Posterior cingulate gyrus (tissue), 11 donors: ENCODE measurements at places on chromosomes 5 and 9.

DNA sequence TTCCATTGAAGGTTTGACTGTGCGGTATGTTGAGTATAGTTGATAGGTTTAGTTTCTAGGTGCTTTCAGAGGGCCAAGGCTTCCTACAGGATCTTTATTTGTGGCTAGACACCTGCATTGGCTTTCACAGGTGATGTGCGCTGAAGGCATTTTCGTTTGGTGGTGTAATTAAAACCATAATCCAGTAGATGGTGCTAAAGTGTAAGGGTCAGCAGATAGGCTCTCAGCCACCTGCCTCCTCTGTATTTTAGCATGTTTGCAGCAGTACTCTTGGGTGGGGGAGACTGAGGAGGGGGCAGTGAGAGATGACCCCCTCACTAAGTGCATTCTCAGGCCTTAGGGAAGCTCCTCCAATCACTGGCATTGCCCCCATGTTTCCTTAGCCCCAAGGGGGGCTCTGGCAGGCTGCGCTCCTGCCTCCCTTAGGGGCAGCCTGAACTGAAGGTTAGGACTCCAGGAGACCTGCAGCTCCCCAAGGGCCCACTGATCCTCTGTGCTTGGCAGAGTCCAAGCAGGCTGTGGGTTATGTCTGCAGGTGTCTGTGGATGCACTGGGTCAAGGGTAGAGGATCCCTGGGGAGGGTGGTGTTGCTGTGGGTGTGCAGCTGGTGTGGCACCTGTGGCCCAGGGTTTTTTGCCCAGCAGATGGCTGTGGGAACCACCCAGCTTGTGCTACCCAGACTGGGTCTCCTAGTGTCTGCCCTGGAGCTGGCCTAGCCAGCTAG is 23.4 kb downstream of the CDK20 start:
- DNase-seq: no peak

DNA sequence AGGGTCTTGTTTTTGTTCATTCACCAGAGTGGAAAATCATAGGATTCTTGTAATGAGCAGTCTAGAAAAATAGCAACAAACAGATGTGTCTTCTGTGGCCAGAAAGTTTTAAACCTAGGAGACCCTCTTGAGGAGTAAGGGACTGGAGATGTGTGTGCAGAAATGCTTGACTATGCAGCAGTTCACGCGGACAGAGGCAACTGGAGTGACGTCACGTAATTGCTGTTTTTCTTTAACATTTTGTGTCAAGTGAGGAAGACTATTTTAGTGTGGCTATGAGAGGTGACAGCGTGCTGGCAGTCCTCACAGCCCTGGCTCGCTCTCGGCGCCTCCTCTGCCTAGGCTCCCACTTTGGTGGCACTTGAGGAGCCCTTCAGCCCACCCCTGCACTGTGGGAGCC is 163.1 kb upstream of the PTCH1 start:
- DNase-seq: no peak

- no peak for DNase-seq
Observed at GRCh38 chr5:158223054-158223600, 364.2 kb upstream of the CLINT1 start.

- no peak for DNase-seq
Observed at GRCh38 chr9:77575785-77576184, 72.3 kb downstream of the GNA14 start.

DNA sequence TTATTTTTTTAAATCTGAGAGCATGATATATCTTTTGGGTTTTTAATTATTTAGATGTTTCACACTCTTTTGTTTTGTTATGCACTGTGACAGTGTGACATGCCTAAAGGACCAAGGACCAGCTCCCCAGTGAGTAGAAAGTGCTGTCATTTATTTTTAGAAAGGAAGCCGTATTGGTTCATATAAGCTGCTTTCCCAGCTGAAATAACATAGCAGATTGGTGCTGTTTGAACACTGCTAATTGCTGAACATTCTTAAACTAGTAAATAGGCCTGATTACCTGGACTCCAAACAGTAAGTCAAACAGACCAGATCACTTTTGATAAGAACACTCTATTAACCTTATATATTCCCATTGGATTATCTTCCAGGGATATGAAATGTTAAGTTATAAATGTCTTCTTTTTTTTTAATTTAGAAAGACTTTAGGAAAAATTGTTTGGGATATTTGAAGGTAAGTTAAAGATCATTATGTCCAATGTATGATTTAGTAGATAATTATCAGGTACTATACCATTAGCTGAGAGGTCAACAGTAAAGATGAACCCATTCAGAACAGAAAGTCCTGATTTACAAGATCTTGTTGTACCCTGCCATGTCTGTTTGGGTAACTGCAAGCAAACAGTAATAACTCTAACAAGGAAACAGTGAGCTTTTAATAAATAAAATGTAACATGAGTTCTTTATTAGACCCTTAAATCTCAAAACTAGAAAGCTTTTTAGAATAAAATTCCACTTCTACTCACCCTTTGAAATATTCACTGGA is 27.8 kb upstream of the ELL2 start:
- no peak for DNase-seq

GRCh38 chr9:34386656-34387055 is 10.0 kb upstream of the MYORG start:
- no peak for DNase-seq

DNA sequence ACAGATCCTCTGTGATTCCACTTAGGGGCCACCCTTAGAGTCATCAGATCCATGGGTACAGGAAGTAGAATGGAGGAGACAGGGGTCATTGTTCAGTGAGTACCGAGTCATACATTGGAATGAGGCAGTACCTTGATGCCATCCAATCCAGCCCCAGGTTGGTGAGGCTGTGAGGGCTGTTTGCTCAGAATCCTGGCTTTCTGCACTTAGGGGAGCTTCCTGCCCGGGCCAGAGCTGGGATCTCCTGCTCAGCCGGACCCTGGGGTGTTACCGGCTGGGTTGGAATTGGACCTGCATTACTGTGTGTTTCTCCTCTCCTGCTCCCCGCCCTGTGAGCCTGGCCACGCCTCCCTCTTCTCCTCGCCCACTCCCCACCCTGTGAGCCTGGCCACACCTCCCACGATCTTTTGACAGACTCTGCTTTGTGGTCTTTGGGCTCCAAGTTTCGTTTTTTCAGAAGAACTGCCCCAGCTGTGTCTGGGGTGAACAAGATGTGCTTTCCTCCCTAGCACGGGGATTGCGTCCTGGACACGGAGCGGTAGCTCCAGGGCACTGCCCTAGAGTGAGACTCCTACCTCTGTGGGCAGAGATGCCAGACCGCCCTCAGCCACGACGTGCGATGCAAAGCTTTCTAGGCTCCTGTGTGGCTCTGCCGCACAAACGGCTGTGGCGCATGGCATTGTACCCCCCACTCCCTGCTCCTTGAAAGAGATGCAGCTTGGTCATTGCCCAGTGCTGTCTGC is 15.4 kb downstream of the TRAF2 start:
- DNase-seq: no peak

DNA sequence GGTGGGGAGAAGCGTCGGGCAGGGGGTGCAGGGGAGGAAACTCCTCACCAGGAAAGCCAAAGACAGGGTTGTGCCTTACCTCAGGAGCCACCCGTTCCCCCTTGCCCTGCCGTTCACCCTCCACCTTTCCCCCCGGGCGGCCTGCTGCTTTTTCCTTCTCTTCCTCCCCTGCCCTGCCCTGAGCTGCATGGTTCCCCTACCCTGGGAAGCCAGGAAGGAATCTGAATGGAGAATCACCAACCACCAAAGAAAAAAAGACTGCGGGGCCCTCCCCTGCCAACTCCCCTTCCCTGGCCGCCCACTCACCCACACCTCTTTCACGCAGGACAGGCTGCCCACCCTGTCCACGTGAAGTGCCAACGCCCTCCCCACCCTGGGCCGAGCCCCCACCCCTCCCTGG is 820 bp upstream of the NFX1 start:
- DNase-seq: peak; percentile 80

DNA sequence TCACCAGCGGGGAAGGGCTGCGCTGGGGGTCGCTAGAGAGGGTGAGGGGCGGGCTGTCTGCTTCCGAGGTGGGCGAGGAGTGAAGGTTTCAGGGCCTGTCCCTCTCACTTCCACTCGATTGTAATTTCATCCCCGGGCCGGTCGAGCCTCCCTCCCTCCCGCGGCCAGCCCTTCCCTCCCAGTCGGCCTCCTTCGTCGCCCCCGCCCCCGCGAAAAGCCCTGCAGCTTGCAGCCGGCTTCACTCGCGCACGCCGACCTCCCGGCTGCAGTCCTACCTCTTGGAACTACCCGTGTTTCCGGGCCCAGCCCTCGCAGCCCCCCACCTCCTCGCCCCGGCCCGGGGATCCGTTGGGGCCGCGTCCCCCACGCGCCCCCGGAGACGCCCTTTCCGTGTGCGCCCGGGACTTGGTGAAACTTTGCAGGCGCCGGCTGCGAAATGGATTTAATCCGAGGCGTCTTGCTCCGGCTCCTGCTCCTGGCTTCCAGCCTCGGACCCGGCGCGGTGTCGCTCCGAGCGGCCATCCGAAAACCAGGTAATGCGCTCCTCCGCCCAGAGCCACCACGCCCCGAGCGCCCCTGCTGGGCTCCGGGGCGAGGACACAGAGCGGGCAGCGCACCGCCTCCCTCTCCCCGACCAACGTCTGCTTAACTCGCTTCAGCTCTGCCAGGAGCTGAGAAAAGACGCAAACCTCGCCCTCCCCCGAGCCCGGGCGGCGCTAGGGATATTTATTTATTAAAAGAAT is at the start of gene EGFLAM:
Gene EGFLAM (plus strand): TSS at position 241 of the 743 bp plus-strand sequence. CDS start 196 bp downstream, at position 437.
- no peak for DNase-seq

- no peak for DNase-seq
Observed at GRCh38 chr9:113393281-113393680, 7.8 kb downstream of the ALAD start.

- no peak for DNase-seq
Observed at GRCh38 chr5:13553896-13554295, 390.6 kb downstream of the DNAH5 start.

- DNase-seq: no peak
Observed at GRCh38 chr9:92385477-92385876, 18.9 kb downstream of the OGN start.

DNA sequence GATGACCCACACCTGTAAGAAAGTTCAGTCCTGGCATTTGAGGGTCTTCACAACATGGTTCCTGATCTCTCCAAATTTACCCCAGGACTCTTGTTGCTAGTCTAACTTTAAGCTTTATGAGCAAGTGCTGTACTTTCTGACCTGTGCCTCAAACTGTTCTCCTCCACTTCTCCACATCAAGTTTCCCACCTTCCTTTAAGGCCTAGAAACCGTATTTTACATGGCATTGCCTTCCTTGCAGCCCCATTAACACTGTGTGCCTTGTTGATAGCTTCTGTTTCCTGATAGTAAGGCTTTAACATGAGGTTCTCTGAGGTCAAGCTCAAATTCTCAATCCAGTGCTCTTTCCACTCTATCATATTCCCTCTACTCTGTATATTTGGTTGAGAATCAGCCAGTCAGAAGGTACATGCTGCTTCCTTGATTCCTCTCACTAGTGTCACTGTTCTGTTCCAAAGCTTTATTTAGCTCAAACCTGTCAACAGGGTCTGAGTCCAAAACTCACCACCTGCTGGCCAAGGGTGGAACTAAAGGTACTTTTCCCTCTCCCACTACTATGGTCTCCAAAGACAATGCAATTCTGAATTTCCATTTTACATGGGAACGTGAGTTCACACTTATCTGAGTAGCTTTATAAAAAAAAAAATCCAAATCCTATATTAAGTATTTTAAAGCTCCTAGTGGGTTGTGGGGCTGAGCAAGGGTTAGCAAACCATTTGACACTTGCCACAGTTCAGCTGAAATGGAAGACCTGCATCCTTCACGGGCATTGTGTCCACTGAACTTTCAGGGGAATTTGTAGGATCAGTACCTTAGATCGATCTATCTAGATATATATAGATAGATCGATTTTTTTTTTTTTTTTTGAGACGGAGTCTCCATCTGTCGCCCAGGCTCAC is 21.1 kb downstream of the VCP start:
- DNase-seq: peak; percentile 25

DNA sequence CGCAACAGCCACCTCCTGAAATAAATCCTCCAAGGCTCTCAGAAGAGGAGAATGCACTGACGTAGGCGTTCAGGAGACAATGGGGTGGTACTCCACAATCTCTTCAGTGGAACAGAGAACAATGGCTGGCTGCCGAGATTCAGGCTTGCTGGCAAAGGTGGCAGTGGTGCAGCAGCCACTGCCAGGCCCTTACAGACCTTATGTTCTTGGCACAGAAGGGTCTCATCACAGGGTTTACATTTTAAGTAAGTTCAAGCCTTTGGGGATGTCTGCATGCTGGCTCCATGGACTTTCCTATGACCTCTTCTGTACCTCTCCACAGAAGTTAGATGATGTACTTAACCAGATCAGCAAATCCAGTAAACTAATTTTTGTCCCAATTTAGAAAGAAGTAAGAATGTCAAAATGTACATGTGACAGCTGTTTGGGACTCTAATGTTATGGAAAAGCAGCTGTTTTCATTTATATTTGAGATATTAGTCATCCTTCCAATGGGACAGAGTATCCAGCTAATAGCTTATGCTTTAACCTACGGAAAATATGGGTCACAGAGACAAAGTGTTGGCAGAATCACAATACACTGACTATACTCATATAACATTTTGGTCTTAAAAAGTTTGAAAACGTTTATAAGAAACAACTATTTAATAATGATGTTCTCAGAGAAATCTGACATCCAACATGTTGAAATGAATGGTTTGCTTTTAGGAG is 180.9 kb downstream of the MAPKAP1 start:
- no peak for DNase-seq

- DNase-seq: no peak
Observed at GRCh38 chr5:142613271-142613671, 72.6 kb downstream of the FGF1 start.

DNA sequence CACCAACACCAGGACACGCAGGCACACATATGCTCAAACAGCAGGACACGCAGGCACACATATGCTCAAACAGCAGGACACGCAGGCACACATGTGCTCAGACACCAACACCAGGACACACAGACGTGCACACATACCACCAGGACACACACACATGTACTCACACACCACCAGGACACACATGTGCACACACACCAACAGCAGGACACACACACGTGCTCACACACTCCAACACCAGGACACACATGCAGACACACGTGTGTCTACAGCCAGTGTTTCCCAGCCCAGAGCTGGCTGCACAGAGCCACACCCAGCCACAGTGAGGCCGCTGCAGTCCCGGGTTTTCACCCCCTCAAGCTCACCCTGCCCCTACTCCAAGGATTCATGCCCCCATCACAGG is 25.0 kb upstream of the SLC12A7 start:
- no peak for DNase-seq

DNA sequence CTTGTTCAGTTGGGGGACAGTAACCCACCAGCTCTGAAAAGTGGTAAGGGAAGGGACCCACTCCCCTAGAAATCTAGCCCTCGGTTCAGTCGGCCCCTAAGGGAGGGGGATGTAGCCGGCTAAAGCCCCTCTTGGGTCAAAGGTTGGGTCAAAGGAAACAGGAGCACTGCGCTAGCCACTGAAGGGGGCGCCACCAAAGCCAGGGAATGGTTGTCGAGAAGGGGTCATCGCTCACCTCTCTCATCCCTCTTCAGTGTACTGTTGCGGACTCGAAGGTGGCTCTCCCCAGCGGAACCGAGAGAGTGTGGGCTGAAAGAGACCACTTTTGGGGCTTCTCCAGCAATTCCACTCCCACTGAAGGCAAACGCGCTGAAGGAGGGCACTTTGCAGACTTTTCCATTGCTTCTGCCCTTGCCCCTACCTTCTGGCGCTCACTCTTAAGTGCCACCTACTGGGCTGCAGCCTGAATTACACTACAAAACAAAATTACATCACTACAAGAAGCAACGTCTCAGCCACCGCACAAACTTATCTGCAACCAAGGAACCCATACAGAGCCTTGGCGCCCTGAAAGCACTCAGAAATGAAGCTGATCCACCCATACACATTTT is 396.9 kb downstream of the PDE4D start:
- no peak for DNase-seq
